ENCODE measurements at places on chromosomes 13 and 19. TPM values are rescaled to one million over a fixed set of nuclear protein-coding genes. Genes with fewer than 3 reads are reported as not detected.

DNA sequence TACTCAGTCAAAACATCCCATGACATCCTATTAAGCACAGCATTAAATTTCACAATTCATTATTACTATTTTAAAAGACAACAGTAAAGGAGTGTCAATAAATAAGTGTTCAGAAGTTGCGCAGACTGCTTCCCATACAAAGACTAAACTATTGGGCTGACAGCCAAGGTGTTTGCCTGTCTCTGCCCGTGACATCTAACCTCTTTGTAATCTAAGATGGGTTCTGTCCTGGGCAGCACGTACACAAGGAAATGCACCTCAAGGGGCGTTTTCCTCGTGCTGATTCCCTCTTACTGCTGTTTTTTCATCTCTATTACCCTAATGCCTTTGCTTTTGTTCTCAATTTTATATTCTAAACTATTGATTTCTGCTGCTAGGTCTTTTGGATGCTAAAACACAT lies 216.3 kb downstream of the NHLRC3 start:
- no peaks in the 10 kb centered on the region for H3K4me1 ChIP-seq
- H3K4me3 ChIP-seq = no peak overlapping the region
- no peaks in the 10 kb centered on the region for H3K27me3 ChIP-seq
- no peak for DNase-seq

- no peaks in the 10 kb centered on the region for H3K4me1 ChIP-seq
- H3K27me3 ChIP-seq = no peaks in the 10 kb centered on the region
- H3K36me3 ChIP-seq = no peaks in the 10 kb centered on the region
- H3K27ac ChIP-seq = no peak overlapping the region
- H3K4me3 ChIP-seq = no peak overlapping the region
- no peak for DNase-seq
Observed at GRCh38 chr13:73981595-73981994, 152.6 kb downstream of the KLF12 start.

CCDC61 gene
- 16.1 TPM for polyA plus RNA-seq

SERPINE3 gene
- polyA plus RNA-seq = not detected

DNA sequence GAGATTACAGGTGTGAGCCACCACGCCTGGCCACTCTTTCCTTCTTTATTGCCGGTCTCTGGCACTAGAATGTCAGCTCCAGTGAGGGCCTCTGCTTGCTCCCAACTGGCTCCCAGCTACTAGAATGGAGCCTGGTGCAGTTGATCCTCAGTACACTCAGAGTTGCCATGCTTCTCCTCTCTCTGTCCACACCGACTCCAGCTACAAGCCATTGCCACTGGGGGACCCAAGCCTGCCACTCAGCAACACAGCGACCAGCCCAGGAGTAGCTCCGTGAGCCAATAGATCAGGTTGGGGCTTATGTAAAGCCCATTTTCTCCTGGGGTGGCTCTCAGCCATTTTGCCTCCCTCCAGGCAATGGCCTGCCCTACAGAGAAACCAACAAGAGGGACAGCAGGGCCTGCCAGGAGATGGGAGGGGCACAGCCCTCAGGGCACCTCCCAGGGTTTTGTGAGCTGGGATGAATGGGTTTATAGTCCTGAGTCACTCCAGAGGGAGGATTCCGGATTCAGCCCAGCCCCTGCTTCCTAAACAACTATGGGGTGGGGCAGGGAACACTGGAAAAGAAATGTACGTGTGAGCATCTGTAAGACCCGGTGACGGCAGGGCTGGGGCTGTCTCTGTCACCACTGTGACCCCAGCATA lies 36.5 kb downstream of the OPA3 start:
- no peak for DNase-seq
- H3K27me3 ChIP-seq = no peaks in the 10 kb centered on the region
- peaks cover 20% of the 10 kb centered on the region for H3K4me1 ChIP-seq
- H3K27ac ChIP-seq = no peak overlapping the region
- H3K4me3 ChIP-seq = no peak overlapping the region
- H3K36me3 ChIP-seq = peaks cover 2% of the 10 kb centered on the region

DNA sequence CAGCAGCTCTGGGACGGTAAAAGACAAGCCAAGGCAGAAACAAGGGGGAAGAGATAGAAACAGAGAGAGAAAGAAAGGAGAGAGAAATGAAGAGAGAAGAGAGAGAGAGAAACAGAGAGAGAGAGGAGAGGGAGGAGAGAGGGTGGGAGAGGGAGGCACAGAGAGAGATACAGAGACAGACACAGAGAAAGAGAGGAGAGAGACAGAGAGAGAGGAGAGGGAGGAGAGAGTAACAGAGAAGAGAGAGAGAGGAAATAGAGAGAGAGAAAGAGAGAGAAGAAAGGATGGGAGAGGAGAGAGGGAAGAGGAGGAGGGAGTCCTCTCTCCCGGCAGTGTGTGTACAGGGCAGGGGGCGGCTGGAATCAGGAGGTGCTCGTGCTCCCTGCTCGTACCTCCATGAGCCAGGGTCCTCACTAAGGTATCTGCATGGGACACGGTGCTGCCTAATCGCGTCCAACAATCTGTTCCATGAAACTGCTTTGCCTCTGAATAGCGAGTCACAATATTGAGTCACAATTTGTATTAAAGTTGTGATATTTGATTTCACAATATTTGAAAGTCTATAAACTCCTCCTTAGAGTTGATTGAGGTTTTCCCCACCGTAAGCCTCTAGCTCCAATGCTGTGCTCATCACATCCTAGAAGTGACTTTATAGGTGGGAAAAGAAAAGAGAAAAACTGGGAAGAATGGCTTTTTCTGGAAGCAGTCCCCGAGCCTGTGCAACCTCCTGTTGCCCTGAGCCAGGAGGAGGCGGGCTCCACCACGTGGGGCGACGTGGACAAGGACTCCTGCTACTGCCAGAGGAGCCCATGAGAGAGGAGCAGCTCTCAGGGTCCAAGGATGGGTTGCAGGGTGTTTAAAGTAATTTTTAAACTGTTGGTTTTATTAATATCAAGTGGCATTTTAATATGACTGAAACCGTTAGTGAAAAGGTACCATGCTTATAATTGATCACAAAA lies 81.7 kb upstream of the ARHGEF7 start:
- H3K4me1 ChIP-seq = no peaks in the 10 kb centered on the region
- H3K36me3 ChIP-seq = no peaks in the 10 kb centered on the region
- H3K27me3 ChIP-seq = peaks cover 4% of the 10 kb centered on the region
- no peak overlapping the region for H3K27ac ChIP-seq

- no peaks in the 10 kb centered on the region for H3K4me1 ChIP-seq
- H3K36me3 ChIP-seq = no peaks in the 10 kb centered on the region
- H3K4me3 ChIP-seq = no peak overlapping the region
- DNase-seq = no peak
Observed at GRCh38 chr13:22893204-22893603, 287.6 kb upstream of the SGCG start.

- no peak overlapping the region for H3K27ac ChIP-seq
- no peaks in the 10 kb centered on the region for H3K36me3 ChIP-seq
- H3K4me3 ChIP-seq = no peak overlapping the region
- DNase-seq = peak; percentile 49
- peaks cover 38% of the 10 kb centered on the region for H3K4me1 ChIP-seq
- peaks cover 26% of the 10 kb centered on the region for H3K27me3 ChIP-seq
Observed at GRCh38 chr19:5338656-5339197, 1.9 kb downstream of the PTPRS start.

DNA sequence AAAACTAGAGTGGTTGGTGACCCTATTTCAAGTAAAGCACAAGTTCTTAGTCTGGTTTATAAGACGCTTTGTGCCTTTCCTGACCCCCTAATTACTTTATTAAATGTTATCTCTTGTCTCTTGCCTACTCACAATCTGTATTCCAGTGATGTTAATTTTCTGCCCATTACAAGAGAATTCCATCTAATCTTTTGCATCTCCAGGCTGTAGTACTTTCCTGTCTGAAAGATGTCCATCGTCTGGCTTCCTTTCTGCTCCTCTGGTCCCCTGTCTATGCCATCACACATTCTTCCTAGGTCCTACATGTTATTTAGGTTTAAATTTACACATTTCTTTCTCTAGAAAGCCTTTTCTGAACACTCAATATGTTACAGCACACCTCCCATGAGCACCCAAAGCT lies 25.9 kb upstream of the OXGR1 start:
- no peaks in the 10 kb centered on the region for H3K4me1 ChIP-seq
- H3K27ac ChIP-seq = no peak overlapping the region
- DNase-seq = no peak
- H3K36me3 ChIP-seq = no peaks in the 10 kb centered on the region
- H3K27me3 ChIP-seq = peaks cover 4% of the 10 kb centered on the region

- H3K36me3 ChIP-seq = no peaks in the 10 kb centered on the region
- no peak overlapping the region for H3K27ac ChIP-seq
- H3K27me3 ChIP-seq = no peaks in the 10 kb centered on the region
- peaks cover 10% of the 10 kb centered on the region for H3K4me1 ChIP-seq
- H3K4me3 ChIP-seq = no peak overlapping the region
- DNase-seq = no peak
Observed at GRCh38 chr19:2013683-2013961, 1.9 kb downstream of the BTBD2 start.

CYP4F2 gene
- not detected for polyA plus RNA-seq

SIGLEC5 gene
- polyA plus RNA-seq = 0.12 TPM

PSG2 gene
- polyA plus RNA-seq = not detected

DNA sequence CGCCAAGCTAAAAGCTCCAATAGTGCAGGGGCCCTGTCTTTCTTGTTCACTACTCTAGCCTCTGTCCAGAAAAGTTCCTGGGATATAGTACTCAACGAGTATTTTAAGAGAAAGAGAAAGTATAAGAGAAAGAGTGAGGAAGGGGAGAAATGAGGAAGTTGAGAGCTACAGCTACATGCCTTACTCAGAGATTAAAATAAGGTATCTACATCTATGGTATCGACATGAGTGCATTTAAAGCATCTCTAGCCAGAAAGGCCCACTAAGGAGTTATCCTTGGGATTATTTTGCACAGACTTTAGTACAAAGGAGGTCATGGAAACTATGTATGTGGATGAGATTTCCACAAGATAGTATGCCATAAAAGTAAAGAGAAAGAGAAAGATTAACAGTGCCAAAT lies 28.5 kb downstream of the MYCBP2 start:
- H3K27me3 ChIP-seq = no peaks in the 10 kb centered on the region
- peak; percentile 69 for DNase-seq
- peaks cover 13% of the 10 kb centered on the region for H3K36me3 ChIP-seq
- peak overlapping the region; percentile 71 for H3K27ac ChIP-seq
- peak overlapping the region; percentile 43 for H3K4me3 ChIP-seq

FPR3 gene
- polyA plus RNA-seq = not detected

ERICH6B gene
- not detected for polyA plus RNA-seq

GRCh38 chr13:43196750-43197370 lies 173.5 kb downstream of the DNAJC15 start:
- no peaks in the 10 kb centered on the region for H3K4me1 ChIP-seq
- H3K36me3 ChIP-seq = no peaks in the 10 kb centered on the region
- no peak for DNase-seq
- no peak overlapping the region for H3K27ac ChIP-seq
- no peak overlapping the region for H3K4me3 ChIP-seq
- H3K27me3 ChIP-seq = no peaks in the 10 kb centered on the region

GRCh38 chr19:11256189-11256588 lies 6.1 kb downstream of the DOCK6 start:
- no peak for DNase-seq
- no peaks in the 10 kb centered on the region for H3K36me3 ChIP-seq
- no peak overlapping the region for H3K27ac ChIP-seq
- H3K4me3 ChIP-seq = no peak overlapping the region
- H3K27me3 ChIP-seq = no peaks in the 10 kb centered on the region
- H3K4me1 ChIP-seq = no peaks in the 10 kb centered on the region

GRCh38 chr13:80955501-80955900 lies 614.6 kb upstream of the SPRY2 start:
- no peak overlapping the region for H3K27ac ChIP-seq
- H3K36me3 ChIP-seq = no peaks in the 10 kb centered on the region
- no peak for DNase-seq
- H3K27me3 ChIP-seq = no peaks in the 10 kb centered on the region
- H3K4me3 ChIP-seq = no peak overlapping the region
- no peaks in the 10 kb centered on the region for H3K4me1 ChIP-seq

- H3K27ac ChIP-seq = no peak overlapping the region
- peaks cover 17% of the 10 kb centered on the region for H3K4me1 ChIP-seq
- peak; percentile 80 for DNase-seq
- peak overlapping the region; percentile 10 for H3K4me3 ChIP-seq
- peaks cover 43% of the 10 kb centered on the region for H3K27me3 ChIP-seq
Observed at GRCh38 chr19:48419158-48419920, 25.9 kb downstream of the GRIN2D start.

DNA sequence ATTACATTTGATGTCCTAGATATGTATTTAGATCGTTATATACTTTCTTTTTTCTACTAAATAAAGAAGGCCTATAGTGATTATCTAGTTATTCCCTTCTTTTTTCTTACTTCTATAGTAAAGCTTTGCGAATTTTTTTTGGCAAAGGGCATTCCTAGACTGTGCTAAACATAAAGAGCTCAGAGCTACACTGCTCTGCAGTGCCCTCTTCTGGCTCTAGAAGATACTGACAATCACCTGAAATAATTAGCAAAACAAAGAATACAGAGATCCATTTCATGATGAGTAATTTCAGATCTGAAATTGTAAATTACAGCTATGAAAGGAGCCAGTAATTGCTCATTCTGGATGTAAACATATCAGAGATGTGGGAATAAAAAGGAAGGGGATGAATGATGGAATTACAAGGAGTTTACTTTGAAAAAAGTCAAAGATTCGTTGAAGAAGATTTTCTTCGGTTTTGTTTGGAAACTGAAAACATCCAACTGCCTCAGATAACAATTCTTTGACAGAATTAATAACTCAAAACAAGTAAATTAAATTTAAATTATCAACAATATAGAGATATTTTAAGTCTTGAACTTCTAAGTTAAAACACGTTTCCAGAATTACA lies 288.5 kb downstream of the NALCN start:
- H3K4me1 ChIP-seq = no peaks in the 10 kb centered on the region
- H3K27ac ChIP-seq = no peak overlapping the region
- peak; percentile 31 for DNase-seq
- H3K4me3 ChIP-seq = no peak overlapping the region
- no peaks in the 10 kb centered on the region for H3K27me3 ChIP-seq

DNA sequence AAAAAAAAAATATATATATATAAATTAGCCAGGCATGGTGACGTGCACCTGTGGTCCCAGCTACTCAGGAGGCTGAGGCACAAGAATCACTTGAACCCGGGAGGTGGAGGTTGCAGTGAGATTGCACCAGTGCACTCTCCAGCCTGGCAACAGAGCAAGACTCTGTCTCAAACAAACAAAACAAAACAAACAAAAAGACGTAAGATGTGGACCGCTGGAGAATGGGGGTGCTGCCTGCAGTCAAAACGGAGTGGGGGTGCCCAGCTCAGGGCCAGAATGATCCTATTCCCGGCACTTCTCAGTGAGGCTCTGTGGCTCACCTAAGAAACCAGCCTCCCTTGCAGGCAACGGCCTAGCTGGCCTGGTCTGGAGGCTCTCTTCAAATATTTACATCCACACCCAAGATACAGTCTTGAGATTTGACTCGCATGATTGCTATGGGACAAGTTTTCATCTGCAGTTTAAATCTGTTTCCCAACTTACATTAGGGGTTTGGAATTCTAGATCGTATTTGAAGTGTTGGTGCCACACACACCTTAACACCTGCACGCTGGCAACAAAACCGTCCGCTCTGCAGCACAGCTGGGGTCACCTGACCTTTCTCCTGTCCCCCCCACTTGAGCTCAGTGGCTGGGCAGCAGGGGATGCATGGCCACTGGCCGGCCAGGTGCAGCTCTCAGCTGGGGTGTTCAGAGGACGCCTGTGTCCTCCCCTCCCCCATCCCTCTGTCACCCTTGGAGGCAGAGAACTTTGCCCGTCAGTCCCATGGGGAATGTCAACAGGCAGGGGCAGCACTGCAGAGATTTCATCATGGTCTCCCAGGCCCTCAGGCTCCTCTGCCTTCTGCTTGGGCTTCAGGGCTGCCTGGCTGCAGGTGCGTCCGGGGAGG lies at the start of gene F7:
TSS of gene F7 (plus strand) at position 760 of the 889 bp plus-strand sequence. CDS start at position 811, 51 bp downstream.
- H3K36me3 ChIP-seq = no peaks in the 10 kb centered on the region
- peaks cover 3% of the 10 kb centered on the region for H3K4me1 ChIP-seq
- peaks cover 13% of the 10 kb centered on the region for H3K27me3 ChIP-seq
- H3K27ac ChIP-seq = no peak within 1 kb of the TSS
- no peak for DNase-seq
- no peak within 1 kb of the TSS for H3K4me3 ChIP-seq

SOX1 gene
- polyA plus RNA-seq = not detected
